LNCaP clone FGC (cell line): ENCODE measurements at places on chromosomes 6 and 20.

DNA sequence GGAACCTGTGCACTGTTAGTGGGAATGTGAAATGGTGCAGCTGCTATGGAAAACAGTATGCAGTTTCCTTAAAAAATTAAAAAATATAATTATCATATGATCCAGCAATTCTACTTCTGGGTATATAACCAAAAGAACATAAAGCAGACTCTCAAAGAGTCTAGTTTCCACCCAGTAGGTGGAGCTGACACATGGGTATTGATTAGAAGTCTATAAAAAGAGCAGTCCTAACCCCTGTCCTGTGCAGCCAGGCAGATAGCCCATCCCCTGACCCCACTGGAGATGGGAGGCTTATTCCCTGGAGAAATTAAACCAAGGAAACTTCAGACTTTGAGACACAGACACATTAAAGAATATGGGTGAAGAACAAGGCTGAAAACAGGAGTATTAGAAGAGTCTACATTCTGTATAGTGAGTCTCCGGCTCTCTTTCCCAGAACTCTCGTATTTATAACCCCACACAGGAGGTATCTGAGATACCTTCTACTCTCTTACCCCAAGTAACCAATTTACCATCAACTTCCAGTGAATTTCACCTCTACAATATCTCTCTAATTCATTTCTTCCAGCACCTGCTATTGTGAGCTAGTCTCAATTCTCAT is 92.3 kb downstream of the SEL1L2 start:
- DNase-seq = no peak

DNA sequence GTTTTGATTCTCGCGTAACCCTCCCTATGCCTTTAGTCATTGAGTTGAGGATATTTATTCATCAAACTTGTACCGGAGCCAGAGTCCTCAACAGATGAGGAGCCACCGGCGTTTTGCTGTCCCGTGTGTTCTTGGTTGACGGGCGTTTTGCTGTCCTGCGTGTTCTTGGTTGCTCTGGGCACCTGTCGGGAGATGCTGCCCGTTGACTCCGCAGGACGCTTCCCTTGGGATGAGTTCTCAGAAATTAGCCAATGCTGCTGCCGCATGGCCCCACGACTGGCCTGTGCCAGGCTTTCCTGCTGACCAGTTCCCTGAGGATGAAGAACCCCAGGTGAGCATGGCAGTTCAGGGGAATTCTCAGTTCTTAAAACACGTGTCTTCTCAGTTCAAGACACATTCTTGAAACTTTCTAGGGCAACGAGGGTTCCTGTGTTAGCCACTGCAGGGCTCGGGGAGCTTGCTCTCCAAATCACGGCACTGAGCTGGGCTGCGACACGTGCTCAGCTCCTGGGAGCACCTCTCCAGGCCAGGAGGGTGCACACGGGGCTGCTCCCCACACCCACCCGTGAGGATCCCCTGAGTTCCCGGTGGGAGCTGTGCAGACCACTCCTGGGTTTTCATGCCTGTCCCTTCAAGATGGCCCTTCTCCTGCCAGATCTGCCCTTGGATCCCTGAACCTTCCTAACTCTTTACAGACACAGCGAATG is 265.6 kb downstream of the SMOC2 start:
- DNase-seq = no peak

DNA sequence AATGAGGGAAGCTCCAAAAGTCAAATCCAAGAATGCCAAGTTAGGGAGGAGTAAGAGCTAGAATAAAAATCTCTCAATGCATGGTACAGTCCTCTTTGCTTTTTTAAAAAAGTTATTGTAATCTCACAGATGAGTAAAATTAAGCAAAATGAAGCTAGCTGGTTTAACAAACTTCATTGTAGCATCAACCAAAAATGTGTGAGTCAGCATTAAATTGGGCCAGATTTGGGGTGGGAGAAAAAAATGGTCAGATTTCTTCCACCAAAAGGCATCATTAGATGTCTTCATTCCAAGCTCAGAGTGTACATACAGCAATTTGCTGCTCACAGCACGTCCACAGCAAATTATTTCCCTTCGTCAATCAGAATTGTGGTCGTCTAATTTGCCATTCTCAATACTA is 441.5 kb upstream of the FLRT3 start:
- DNase-seq = no peak

DNA sequence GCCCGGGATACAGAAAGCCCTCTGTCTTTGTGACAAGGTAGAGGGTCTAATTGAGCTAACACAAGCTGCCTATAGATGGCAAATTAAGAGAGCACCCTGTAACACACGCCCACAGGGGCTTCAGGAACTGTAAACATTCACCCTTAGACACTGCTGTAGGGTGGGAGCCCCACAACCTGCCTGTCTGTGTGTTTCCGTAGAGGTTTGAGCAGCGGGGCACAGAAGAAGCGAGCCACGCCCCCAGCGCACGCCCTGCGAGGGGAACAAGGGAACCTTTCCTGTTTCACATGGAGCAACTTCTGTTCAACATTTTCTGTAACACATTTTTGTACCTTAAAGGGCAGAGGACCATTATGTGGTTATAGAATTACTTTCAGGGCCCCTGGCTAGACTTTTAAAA is 231.7 kb upstream of the EXOC2 start:
- no peak for DNase-seq
